ENCODE measurements at places on chromosomes 16 and 17.

DNA sequence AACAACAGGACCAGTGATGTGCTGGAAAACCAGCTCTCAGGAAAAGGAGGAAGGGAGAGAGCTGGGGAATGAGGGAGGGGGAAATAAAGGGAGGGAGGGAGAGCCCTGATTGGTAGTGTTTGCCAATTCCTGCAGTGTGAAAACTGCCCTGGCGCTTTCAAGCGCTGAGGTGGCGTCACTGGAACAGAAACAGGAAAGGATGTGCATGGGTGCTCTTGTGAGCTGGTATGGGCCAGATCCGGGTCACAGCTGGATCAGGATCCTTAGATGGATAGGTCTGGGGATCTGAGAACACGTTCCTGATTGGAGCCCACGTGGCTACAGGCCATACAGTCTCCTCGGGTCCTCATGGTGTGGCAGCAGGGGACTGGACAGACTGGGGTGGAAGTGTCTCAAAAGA is 16.7 kb upstream of the MLKL start:
- no peak for DNase-seq

GRCh38 chr16:27966756-27967155 is 96.8 kb downstream of the GSG1L start:
- DNase-seq = no peak

DNA sequence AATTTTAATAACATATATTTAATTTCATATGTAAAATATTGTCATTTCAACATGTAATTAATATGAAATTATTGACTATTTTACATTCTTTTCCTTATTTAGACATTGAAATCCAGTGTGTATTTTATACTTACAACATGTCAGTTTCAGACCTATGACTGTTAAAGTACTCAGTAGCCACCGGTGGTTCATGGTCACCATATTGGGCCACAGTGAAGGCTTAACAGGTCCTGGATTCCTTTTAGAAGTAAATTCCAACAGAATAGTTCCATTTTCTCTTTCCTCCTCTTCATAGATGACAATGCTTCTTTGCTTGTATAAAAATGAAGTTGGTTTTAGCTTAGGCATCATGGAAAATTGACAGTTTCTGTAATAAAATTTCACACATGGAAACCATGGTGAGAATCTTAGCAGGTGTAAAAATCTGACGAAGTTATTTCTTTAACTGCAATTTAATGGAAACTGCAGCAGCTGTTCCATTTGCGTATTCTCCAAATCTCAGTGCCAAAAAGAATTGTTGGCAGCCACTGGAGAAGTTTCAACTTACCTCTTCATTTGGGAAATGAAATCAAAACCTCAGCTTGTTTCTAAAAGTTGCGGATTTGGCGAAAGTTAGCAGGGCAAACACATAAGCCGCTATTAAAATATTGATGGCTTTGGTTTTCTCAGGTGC is 231.1 kb downstream of the CDH13 start:
- DNase-seq = no peak

DNA sequence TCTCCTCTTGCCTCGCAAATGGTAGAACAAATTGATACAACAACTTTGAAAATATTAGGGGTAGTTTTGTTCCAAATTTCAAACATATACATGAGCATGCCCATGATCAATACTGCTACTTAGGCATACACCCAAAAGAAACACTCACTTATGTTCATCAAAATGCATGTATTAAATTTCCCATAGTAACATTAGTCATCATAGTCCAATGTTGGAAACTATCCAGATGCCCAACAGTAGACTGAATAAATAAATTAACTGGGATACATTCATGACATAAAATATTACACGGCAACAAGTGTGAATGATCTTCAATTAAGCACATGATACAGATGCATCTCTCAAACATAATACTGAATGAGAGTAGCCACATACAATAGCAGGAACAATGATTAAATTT is 391.6 kb downstream of the CDH11 start:
- no peak for DNase-seq

GRCh38 chr17:74126179-74126900 is 77.1 kb upstream of the RPL38 start:
- DNase-seq = no peak

DNA sequence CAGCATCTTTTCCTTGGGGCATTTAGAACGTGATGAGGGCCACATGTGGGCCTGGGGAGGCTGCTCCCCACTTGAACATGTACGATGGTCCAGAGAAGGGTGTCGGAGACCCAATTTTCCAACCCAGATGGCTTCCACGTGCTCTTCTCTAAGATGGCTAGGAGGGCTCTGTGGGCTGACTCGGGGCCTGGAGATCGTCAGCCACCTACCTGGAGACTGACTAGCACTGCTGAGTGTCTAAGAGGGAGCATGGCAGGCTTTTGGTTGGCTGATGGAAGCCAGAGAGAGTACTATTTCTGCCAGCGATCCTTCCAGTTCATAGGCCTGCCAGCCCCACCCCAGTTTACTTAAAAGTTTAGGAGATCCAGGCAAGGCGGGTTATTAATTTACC is 60.2 kb upstream of the CLEC18A start:
- DNase-seq = no peak

DNA sequence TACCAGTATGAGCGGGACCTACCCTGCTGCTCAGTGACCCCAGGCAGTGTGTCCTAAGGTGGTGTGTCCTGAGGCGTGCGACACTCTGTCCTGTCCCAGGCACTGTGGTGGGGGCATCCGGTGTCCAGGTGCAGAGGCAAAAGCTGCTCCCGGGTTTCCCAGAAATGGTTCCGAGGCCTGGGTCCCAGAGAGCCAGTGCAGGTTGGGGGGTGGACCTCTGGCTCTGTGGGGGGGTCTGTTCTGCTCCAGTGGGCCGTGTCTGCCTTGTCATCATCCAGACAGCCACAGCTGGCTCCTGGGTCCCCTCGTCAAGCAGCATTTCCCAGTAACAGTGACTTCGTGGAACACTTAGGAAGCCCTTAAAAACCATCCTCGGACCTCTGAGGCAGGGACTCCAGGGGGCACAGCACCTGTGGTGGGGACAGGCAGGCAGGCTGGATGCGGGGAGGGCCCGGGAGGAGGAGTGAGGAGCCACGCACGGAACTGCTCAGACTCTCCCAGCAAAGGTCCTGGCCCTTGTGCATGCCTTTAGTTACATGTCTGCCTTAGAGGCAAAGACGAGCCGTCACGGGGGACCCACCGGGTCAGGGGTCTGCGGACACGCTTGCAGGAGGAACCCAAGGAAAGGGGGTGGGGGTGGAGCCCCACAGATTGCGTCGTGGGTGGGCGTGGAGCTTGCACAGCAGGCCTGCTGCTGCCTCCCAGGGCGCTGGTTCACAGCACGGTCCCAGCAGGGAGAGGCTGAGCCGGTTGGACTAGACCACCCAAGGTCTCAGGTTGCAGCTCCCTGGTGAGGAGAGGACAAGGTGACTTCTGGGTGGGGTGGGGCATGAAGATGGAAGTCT is 5.6 kb downstream of the SLC16A3 start:
- no peak for DNase-seq

DNA sequence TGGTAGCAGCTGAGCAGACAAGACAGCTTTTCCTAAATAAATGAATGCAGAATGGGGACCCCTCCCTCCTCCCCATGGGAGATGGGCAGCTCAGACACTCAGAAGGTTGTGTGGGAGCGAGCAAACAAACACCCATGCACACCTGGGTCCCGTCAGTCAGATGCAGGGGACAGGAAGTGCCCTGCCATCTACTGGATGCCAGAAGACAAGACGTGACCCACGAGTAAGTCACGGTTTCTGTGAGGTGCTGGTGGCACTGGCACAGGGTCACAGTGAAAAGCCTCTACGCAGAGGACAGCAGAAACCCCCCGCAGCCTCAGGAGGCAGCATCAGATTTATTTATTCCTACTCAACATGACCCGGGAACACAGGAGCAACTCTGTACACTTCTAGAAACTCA is 8.4 kb downstream of the HBQ1 start:
- no peak for DNase-seq

DNA sequence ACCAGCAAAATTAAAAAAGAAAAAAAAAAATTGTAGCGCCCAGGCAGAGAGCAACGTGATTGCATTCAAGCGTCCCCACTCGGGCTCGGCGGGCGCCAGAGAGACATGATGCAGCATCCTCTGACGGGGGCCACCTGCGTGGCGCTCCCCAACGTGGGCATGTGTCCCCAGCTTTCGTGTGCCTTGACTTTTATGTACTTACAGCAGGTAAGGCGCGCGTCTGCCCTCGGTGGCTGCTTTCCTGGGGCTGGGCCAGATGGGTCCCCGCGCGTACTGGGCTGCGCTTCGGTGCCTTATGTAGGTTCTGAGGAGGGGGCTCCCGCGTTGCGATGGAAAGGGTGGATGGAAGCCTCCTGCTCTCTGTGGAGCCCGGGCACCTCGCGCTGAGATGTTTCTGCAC is 28.4 kb upstream of the RBFOX1 start:
- no peak for DNase-seq

GRCh38 chr16:49972280-49972679 is 52.7 kb upstream of the CNEP1R1 start:
- DNase-seq = no peak

DNA sequence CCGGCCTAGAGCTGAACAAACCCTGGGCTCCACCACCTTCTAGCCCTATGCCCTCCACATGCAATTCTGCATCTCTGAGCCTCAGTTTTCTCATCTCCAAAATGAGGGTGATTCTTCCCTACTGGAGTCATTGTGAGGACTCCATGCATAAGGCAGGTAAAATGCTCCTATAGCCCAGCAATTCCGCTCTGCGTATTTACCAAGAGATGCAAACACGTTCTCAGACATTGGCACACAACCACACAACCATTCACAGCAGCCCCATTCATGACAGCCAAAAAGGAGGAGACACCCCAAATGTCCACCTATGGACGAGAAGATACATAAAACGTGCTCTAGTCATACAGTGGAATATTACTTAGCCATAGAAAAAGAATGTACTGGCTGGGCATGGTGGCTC is 3.9 kb upstream of the CASKIN1 start:
- no peak for DNase-seq

GRCh38 chr17:13002761-13003453 is 14.9 kb downstream of the ELAC2 start:
- no peak for DNase-seq

GRCh38 chr16:52827456-52827855 is 225.2 kb downstream of the CHD9NB start:
- no peak for DNase-seq

DNA sequence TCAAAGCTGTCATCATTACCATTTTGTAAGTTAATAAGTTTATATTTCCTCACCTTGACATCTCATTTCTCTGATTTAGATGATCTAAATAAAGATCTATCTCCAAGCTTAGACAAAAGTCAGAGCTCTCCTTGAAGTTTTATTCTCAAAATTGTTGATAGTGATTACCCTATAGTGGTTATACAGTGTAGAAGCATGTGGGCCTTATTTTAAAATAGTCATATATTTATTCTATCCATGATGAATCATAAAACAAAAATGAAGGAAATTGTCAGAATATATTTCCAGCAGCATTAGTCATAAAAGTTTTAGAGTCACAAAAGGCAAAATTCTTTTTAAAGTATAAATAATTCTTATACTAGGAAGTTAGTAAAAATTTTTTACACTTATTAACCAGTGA is 49.0 kb downstream of the RHOT1 start:
- DNase-seq = no peak

Measured in activated CD8-positive, alpha-beta memory T cell treated with anti-CD3 and anti-CD28 coated beads for 1 hour (primary cell).